ENCODE measurements at places on chromosomes 1 and 21. TPM values are rescaled to one million over a fixed set of nuclear protein-coding genes. Genes with fewer than 3 reads are reported as not detected.
A peak's percentile ranks its signal among the peaks of the same experiment; 100 is the strongest.

DNA sequence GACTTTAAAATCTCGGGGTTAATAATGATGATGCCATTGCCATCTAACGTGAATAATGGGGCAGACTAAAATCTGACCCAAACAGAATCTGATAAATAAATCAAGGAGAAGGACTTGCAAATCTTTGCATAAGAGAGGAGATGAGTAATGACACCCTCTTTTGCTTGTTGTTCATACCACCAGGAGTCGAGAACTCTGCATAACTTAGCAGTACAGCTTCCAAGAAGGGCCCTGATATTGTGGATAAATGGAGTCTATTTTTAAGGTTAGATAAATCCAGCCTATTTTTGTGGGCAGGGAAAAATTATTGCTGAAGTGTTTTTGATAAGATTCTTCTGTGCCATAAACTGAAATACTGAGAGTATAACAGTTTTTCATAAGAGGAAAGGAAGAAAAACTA, 17.3 kb downstream of the RYR2 start:
- no peak overlapping the region for H3K4me3 ChIP-seq
- H3K36me3 ChIP-seq = no peaks in the 10 kb centered on the region

- no peaks in the 10 kb centered on the region for H3K4me1 ChIP-seq
- peaks cover 4% of the 10 kb centered on the region for H3K27me3 ChIP-seq
- no peak overlapping the region for H3K4me3 ChIP-seq
Observed at GRCh38 chr1:159199901-159200300, 4.8 kb upstream of the ACKR1 start.

GRCh38 chr1:229295745-229296144, 24.8 kb downstream of the RAB4A start:
- no peak overlapping the region for H3K4me3 ChIP-seq
- no peak for DNase-seq
- H3K27ac ChIP-seq = no peak overlapping the region
- H3K4me1 ChIP-seq = no peaks in the 10 kb centered on the region
- H3K36me3 ChIP-seq = peaks cover 57% of the 10 kb centered on the region
- no peaks in the 10 kb centered on the region for H3K27me3 ChIP-seq

DNA sequence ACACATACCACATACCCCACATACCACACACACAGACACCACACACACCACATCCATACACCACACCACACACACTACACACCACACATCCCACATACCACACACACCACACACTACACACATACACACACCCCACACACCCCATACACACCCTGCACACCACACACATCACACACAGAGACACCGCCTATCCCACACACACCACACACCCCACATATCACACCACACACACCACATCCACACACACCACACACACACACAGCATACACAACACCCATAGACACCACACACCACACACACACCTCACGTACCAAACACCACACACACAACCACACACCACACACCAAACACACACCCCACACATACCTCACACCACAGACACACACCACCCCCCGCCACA, 68.3 kb downstream of the SLC9A1 start:
- H3K27me3 ChIP-seq = no peaks in the 10 kb centered on the region
- DNase-seq = no peak
- no peaks in the 10 kb centered on the region for H3K36me3 ChIP-seq

Gene SPRR2E
- total RNA-seq = not detected

Gene KIF2C
- total RNA-seq = 34.8 TPM

DNA sequence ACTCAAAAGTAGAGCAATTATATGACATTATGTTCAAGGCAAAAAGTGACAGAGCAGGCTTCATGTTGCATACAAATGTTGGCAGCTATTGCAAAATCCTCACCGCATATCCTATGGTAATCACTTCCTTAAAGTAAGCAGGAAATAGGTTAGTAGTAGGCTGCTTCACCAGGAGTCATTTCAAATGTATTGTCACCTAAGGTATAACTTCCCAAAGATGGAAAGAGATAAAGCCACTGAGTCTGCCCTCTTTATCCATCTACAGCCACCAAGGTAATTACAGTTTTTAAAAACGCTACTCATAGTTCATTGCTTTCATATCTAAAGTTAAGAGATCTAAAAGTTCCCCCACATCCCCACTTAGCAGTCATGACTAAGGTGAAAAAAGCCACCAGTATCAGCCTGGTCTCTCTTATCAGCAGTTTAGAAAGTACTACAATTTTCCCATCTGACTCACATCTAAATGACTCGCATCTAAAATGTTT, 31.6 kb upstream of the UBE2U start:
- H3K27ac ChIP-seq = no peak overlapping the region
- H3K4me1 ChIP-seq = peaks cover 32% of the 10 kb centered on the region
- H3K4me3 ChIP-seq = no peak overlapping the region
- peak; percentile 40 for DNase-seq
- no peaks in the 10 kb centered on the region for H3K27me3 ChIP-seq
- peaks cover 10% of the 10 kb centered on the region for H3K36me3 ChIP-seq

DNA sequence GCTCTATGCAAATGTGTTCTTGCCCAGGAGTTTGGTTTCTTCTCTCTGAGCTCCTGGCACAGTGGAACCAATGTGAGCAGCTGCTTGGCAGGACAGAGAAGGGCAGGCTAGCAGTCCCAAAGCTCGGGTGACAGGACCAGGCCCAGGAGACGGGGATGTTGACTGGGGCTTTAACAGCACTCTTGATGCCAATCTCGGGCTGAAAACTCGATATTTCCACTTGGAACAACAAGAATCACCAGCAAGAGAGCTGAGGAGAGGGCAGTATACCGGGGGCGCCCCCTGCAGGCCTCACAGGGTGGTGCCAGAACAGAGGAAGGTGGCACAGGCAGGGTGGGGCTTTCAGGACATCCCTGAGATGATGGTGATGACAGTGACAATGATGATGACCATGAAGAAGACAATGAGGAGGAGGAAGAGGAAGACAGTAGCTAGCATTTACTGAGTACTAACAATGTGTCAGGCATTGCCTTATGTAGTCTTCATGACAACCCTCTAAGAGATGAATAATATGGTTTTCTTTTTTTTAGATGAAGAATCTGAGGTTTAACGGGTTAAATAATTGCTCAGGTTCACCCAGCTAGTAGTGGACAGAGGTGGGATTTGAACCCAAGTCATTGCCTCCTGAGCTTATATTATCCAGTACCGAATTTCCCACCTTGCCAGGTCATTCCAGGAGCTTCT, 2.7 kb upstream of the KCNJ9 start:
- H3K4me1 ChIP-seq = peaks cover 14% of the 10 kb centered on the region
- peaks cover 7% of the 10 kb centered on the region for H3K27me3 ChIP-seq
- H3K36me3 ChIP-seq = no peaks in the 10 kb centered on the region
- H3K27ac ChIP-seq = no peak overlapping the region

DNA sequence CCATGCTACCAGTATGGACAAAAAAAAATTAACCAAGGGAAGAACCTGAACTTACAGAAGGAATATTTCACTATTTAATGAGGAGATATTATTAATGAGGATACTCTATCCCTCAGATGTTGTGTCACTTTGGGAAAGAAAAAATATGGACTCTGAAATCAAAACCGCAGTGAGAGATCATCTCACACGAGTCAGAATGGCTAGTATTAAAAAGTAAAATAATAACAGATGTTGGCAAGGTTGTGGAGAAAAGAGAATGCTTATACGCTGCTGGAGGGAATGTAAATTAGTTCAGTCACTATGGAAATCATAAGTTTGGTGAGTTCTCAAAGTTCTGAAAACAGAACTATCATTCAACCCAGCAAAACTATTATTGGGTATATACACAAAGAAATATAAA, 30.9 kb downstream of the TNFSF4 start:
- no peak overlapping the region for H3K4me3 ChIP-seq
- H3K27ac ChIP-seq = no peak overlapping the region
- no peaks in the 10 kb centered on the region for H3K27me3 ChIP-seq
- no peak for DNase-seq

DNA sequence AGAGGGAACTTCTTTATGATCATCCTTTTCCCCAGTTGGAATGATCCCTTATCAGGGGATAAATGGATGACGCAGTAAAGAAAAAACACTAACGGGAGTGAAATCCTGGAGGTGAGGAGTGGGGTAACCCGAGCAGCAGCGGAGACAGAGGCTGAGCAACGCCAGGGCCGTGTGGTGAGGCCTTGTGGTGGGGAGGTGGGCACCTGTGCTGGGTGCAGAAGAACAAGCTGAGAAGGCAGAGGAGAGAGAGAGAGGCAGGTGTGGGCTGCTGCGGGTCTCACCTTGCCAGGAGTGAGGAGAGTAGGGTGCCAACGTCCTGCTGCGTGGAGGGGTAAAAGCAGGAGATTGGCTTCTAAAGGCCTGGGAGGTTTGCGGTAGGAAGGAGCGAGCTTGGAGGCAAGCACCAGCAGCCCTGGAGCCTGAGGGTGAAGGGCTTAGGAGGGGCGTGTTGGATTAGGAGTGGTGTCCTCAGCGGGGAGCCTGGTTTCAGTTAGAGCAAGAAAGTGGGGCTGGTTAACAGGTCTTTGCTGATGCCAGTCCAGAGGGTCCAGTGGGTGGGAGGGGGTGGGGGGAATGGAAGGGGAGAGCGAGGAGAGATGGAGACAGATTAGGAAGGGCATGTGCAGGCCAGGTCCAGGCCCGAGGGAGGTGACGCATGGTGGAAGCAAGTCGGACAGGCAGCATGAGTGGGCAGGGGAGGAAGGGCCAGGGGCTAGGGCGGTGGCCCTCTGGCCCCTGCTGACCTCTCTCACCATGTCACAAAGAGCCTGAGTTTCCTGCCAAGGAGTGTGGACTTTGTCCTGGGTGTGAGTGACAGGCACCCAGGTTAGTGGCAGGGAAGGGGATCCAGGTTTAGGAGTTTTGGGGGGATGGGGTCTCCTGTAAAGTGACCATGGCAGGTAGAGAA, 36.7 kb upstream of the LHX4 start:
- H3K27ac ChIP-seq = no peak overlapping the region
- DNase-seq = no peak
- H3K27me3 ChIP-seq = no peaks in the 10 kb centered on the region
- peaks cover 100% of the 10 kb centered on the region for H3K36me3 ChIP-seq

DNA sequence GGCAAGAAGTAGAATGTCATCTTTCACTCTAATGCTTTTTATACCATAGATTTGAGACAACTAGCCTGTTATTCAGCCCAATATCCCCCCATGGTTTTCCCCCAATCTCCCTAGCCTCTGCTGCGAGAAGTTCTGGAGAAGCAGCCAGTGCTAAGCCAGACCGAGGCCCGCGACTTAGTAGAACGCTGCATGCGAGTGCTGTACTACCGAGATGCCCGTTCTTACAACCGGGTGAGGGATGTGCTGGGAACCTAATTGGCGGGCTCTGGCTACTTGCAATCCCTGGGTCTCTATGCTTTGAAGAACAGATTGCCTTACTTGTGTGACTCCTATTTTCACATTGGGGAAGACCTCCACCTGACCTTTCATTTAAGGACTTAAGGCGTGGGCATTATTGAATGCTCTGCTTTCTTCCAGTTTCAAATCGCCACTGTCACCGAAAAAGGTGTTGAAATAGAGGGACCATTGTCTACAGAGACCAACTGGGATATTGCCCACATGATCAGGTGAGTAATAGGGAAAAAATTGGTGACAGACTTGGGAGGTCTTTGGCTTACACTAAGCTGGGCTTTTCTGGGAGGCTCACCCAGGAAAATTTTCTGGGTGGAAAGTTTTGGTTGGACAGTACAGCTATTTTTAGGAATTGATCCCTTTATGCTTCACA, 1.9 kb downstream of the PSMB4 start:
- H3K4me3 ChIP-seq = peak overlapping the region; percentile 95
- H3K27me3 ChIP-seq = no peaks in the 10 kb centered on the region
- peak overlapping the region; percentile 30 for H3K27ac ChIP-seq
- H3K36me3 ChIP-seq = peaks cover 59% of the 10 kb centered on the region
- DNase-seq = no peak

DNA sequence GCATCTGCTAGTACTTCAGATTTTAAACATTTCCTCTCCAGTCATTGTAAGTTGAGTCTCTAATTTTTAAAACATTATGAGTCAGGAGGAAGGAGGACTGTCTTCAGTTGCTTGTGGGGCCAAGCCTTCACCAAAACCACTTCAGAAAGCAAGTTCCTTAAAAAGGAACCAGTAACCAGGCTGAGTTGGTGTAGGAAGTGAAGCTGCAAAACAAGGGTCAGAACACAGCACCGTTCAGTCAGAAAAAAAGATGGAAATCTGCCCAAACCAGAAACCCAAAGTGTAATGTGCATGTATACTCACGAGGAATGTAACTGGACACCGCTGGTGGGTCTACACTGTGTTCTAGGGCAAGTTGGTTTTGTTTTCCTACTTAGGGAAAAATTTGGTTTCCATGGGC, 402.1 kb downstream of the SETD4 start:
- no peaks in the 10 kb centered on the region for H3K4me1 ChIP-seq
- H3K27me3 ChIP-seq = no peaks in the 10 kb centered on the region
- no peak overlapping the region for H3K27ac ChIP-seq
- no peak overlapping the region for H3K4me3 ChIP-seq

Gene CLCNKB
- not detected for total RNA-seq

DNA sequence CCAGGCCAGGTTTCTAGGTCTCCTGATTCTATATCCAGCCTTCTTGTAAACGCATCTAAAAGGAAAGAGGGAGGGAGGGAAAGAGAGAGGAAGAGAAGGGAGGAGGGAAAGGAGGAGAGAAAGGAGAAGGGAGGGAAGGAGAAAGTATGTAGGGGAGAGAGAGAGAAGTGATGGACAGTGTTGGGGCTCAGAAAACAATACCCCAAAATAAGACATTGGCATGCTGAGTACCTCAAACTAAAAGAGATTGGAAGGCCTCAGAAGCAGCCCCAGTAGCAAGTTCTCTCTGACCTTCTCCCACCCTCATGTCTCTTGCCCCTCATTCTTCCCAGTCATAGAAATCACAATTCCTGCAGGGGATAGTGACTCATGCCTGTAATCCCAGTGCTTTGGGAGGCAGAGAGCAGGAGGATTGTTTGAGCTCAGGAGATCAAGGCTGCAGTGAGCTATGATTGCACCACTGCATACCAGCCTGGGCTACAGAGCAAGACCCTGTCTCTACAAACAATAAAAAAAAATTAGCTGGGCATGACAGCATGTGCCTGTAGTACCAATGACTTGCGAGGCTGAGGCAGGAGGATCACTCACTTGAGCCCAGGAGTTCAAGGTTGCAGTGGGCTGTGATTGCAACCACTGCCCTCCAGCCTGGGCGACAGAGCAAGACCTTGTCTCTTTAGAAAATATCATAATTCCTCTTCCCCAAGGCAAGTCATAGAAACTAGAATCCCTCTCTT, 51.2 kb downstream of the DNTTIP2 start:
- H3K27me3 ChIP-seq = no peaks in the 10 kb centered on the region
- H3K27ac ChIP-seq = no peak overlapping the region
- no peaks in the 10 kb centered on the region for H3K36me3 ChIP-seq
- no peaks in the 10 kb centered on the region for H3K4me1 ChIP-seq

DNA sequence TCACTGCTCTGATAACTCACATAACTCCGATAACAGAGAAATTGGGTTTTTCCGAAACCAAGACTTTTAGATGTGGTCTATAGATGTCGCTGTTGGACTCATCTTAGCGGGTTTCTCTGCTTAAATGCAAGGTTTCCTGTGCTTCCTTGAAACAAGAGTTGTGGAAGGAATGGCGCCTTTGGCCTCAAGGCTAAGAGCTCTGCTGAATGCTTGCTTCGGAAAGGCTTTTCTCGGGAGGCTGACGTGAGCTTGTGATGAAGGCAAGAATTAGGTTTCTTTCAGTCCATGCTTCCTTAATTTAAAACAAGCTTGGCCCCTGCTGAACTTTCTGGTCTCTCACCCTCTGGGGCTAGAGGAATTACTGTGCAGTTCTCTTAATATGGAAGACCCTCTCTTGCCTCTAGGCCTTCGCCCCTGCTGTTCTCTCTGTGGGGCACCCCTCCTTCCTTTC, 113.5 kb downstream of the MAP3K21 start:
- H3K4me1 ChIP-seq = peaks cover 7% of the 10 kb centered on the region
- no peak overlapping the region for H3K27ac ChIP-seq
- no peak overlapping the region for H3K4me3 ChIP-seq

Data from stomach (tissue), 19 donors.